ENCODE measurements at places on chromosomes 2 and 18.

DNA sequence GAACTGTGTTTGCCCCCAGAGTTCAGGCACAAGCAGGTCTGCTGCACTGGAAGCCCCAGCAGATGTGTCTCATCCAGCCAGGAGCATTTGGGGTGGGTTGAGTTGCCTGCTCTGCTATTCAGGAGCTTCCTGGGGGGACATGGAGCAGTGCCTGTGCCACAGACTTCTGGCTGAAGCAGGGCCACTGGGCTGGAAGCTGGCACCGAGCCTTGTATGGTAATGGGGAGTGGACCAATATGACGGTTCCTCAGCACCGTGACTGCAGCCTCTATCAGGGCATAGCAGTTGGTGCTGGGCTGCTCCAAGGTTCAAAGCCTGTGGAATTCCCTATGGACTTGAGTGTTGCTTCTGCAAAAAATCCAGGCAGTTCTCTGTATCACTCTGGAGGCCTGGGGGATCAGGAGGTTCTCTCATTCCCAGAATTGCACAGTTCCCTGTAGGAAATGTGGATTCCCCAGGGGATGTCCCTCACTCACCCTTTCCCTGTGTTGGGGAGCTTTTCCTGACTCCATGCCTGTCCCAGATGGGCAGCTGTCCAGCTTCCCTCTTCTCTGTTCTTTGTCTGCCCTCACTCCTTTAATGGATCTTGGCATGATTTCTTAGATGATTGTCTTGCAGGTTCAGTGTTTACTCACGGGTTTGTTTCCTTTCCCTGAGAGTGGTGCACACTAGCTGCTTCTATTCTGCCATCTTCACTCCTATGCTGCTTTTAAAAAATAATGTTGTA, 37.2 kb upstream of the THSD7B start:
- no peak for DNase-seq

DNA sequence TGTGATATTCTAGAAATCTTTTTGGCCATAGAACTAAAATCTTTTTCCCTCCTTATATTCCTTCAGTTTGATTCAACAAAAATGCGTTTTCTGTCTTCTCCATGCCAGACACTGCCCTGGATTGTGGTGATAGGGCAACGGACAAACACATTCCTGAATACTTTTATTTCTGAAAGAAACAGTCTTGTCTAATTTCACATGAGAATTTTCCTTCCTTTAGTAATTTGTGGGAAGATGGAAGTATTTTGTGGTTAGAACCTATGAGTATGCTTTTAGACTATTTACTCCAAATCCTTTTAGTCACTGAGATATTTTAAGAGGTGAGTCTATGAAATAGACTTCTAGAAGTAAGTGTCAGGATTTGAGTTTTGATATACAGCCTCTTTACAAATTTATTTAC, 49.6 kb downstream of the COL5A2 start:
- no peak for DNase-seq

DNA sequence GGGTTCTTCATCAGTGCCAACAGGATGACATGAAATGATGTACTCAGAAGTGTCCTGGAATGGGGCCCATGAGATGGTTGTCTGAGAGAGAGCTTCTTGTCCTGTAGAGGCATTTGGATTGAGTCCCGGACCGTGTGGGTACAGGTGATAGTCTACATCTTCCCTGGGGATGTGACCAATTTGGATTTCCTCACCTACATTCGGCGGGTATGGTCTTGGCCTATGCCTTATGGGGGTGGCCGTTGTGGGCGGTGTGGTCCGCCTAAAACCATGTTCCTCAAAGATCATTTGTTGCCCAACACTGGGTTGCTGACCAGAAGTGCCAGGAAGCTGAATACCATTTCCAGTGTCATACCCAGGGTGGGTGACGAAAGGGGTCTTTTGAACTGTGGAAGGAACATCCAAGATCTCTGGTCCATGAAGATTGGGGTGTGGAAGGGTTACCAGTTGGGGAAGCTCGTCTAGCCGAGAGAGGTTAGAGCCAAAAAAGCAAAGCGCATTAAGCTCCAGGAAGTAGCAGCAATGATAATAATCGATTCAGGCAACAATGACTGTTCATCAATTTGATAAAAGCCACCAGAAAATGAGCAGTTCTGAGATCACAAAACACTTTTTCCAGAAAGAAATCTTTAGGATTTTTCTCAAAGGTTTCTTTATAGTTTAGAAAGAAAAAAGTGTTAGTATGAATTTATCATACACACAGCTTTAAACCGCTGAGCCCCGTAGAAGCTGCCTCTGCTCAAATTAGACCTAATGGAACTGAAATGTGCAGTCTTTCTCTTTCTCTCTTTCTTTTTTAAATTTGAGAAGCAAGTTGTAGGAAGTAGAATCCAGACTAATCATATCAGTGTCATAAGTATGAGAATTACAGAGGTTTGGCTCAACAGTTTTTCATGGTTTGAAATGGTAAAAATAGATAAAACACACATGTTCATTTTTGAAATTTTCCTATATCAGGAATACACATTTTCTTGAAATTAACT, 60.3 kb downstream of the ATIC start:
- DNase-seq = no peak

- no peak for DNase-seq
Measured at GRCh38 chr2:231371430-231372054, 24.0 kb upstream of the B3GNT7 start.

- no peak for DNase-seq
Measured at GRCh38 chr18:36294031-36294430, 3.5 kb upstream of the FHOD3 start.

GRCh38 chr18:61876899-61877298, 15.9 kb downstream of the RNF152 start:
- DNase-seq = no peak

GRCh38 chr2:224134003-224134734, 95.1 kb upstream of the SERPINE2 start:
- DNase-seq = no peak

DNA sequence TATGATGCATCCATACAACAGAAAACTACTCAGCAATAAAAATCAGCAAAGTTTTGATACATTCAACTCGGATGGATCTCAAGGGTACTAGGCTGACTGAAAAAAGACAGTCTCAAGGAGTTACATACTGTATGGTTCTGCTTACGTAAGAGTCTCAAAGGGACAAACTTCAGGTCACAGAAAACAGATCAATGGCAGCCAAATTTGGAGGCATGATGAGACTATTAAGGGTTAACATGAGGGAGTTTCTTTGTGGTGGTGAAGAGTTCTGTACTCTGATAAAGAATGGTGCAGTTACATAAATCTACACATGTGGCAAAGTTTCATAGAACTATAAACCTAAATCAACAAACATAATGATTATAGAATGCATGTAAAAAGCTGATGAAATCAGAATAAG, 81.4 kb downstream of the COBLL1 start:
- no peak for DNase-seq

- DNase-seq = no peak
Measured at GRCh38 chr18:59265246-59265973, 7.8 kb downstream of the RAX start.

- DNase-seq = no peak
Measured at GRCh38 chr2:26578581-26578980, 62.6 kb downstream of the CIB4 start.

GRCh38 chr18:68342039-68342659, 372.8 kb downstream of the TMX3 start:
- no peak for DNase-seq
